IMR-90 (cell line): ENCODE measurements at places on chromosomes 5 and 9. TPM values are rescaled to one million over a fixed set of nuclear protein-coding genes. Genes with fewer than 3 reads are reported as not detected.

DNA sequence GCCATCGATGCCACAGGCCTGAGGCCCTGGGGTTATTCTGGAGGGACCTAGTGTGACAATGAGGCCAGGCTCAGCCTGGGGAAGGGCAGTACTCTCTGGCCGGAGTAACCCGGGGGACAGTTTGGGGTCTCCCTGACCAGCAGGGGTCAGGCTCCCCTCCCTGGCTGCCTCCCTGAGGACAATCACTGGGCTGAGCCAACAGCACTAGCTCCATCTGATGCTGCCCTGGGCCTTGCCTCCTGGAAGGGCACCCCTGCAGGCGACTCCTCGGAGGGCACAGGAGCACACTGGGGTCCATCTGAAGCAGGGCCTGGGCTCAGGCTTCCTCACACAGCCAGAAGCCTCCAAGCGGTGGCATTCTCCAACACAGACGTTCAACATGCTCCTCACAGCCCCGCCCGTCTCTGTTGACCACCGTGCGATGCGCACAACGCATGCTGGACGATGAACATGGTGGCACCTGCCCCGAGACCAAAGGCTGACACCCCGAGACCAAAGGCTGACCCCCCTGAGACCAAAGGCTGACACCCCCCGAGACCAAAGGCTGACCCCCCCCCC, 68.3 kb downstream of the ADAMTS2 start:
- no peak for DNase-seq

TBC1D13 gene
- total RNA-seq, result 7.2 and 9.1 TPM in 2 replicates

- no peak for DNase-seq
These were observed 103.2 kb downstream of the DPYSL3 start for GRCh38 chr5:147406636-147407035.

GRCh38 chr5:102720969-102721368, 34.1 kb upstream of the PAM start:
- peak; percentile 62 for DNase-seq

DNA sequence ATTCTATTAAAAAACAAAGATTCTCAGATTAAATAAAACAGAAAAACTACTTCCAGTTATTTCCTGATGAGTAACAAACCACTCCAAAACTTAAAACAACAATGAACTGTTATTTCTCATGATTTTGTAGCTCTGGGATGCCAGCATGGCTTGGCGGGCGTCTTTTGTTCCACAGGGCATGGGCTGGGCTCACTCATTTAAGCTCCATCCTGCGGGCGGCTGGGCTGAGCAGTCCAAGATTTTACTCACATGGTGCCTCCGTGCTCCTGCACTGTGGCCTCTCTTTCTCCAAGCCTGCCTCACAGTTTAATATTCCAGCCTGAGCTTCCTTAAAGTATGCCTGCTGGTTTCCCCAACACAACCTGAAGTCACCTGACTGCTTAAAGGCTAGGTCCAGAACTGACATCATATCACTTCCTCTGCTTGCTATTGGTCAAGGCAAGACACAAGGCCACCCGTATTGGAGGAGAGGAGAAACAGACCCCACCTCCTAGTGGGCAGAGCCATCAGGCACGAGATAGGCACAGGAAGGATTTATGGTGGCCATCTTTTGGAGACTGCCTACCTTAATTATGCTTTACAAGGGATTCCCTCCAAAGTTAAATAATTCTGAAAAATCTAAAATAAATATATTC, 41.6 kb upstream of the ZBTB43 start:
- DNase-seq, result no peak

DNA sequence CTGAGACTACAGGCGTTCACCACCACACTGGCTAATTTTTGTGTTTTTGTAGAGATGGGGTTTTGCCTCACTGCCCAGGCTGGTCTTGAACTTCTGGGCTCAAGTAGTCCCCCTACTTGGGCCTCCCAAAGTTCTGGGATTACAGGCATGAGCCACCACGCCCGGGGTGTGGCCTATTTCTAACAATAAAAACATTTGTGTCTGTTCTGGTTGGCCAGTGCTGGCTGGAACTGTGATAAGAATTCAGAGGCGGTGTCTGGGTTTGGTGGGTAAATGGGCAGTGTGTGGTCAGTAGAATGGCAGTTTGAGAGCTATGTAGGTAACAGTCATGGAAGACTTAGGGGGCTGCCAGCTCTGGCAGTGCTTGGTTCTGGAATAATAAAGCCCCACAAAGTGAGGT, 46.9 kb upstream of the SYNPO start:
- no peak for DNase-seq

PCDHA4 gene
- under 0.01 and 0.28 TPM in 2 replicates for total RNA-seq

C5orf63 gene
- 0.72 and 0.83 TPM in 2 replicates for total RNA-seq

UGT3A2 gene
- total RNA-seq, result not detected in 2 replicates

DNA sequence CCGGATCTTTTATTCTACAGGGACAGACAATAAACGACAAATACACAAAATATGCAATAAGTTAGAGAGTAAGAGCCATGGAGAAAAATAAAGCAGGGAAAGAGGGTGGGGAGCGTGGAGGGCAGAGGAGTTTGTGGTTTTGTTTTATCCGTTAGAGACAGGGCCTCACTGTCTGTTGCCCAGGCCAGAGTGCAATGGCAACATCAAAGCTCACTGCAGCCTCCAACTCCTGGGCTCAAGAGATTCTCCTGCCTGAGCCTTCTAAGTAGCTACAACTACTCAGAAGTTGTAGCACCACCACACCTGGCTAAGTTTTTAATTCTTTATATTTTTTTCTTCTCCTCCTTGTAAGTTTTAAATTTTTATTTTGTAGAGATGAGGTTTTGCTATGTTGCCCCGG, 54.5 kb upstream of the CTNNA1 start:
- DNase-seq, result no peak

DNA sequence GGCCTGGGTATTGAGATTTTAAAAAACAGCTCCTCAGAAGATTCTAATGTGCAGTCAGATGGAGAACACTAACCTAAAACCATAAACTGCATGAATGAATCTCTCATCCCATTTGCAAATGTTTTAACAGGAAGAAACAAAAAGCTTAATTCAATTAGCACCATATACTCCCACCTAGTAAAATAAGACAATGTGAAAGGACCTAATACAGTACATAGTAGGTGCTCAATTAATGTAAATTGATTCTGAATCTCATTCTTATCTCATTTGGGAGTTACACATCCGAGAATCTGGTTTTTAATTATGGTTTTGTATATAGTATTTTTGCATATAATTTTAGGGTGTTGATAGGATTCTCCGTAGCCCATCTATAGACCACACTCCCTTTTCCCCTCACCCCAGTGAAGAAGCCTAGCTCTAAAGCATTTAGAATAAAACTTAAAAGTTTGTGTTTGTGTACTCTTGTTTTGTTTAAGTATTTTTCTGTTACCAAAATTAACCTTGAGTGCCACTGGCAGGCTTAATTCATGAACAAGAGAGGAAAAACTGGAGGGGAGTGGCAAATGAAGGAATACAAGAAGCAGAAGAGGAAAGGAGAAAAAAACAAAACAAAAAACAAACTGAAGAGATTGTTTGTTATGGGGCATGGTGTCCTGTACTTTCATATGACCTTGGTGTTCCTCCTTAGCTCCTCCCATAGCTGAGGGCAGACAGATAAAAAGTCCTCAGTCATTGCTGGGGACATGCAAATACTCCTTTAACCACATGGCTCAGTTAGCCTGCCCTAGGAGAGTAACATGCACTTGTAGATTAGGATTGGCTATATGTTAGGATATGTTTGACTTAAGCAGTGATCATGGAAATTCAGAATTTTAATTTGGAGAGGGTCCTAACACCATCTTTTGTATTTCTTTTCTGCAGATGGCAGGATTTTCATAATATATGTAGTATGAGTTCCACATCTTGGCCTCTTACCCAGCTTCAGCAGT, 1.2 kb downstream of the RNF14 start:
- no peak for DNase-seq

DNA sequence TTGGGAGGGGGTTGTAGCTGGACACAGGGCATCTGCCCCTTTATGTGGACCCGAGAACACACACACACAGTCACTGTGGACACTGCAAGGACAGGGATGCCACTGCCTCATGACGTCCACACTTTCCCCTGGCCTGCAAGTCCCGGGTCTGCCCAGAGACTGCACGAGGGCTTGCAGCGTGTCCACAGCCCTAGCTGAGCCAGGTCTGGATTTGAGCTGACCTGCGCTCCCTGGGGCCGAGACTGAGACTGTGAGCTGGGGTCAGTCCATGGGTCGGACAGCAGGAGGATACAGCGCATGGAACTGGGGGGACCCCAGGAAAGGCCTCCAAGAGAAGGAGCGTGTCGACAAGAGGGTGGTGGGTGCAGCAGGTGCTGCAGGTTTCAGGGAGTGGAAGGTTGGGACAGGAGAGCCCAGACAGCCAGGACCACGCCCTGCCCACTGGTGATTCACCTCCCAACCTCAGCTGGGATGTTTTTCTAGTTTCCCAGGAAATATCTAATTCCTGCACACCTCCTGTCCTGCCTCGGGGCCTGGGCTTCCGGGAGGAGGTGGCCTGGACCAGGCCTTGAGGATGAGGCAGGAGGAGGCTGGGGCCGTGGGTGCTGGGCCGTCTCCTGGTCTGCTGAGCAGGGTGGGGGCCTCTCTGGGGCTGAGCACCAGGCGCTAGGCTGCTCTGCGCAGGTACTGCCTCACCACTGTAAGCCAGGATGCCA, 806 bp upstream of the RNF224 start:
- DNase-seq, result no peak

- no peak for DNase-seq
These were observed at the start of gene RNF180 for GRCh38 chr5:64165500-64166200. Gene RNF180 (plus strand): TSS chr5:64165843. CDS start chr5:64200808, 34,965 bp downstream.

- DNase-seq, result no peak
These were observed 183.8 kb upstream of the S1PR3 start for GRCh38 chr9:88807426-88807825.

DNA sequence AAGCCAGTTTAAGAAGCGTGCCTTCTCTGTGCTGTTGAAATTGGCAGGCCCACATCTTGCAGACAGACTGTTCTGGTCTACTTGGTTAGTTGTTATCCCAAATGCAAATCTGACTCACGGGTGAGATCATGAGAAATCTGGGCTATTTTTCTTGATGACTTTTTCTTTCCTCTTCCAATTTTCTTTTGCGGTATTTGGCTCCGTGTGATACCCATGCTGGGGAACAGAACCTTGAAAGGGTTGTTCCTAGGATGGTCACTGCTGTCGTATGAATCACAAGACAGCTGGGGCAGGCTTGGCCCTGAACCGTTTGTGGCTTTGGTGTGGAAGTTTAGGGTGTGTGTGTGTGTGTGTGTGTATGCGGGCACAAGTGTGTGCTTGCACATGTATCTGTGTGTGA, 24.6 kb downstream of the PDZD2 start:
- DNase-seq, result peak; percentile 2

DPYSL3 gene
- total RNA-seq, result 46.1 and 50.2 TPM in 2 replicates

DMGDH gene
- under 0.01 and 0.18 TPM in 2 replicates for total RNA-seq

MYO10 gene
- total RNA-seq, result 93.0 and 115 TPM in 2 replicates

- DNase-seq, result no peak
These were observed 261.0 kb downstream of the NSG2 start for GRCh38 chr5:174306345-174307030.

SLC6A18 gene
- not detected in 2 replicates for total RNA-seq

DNA sequence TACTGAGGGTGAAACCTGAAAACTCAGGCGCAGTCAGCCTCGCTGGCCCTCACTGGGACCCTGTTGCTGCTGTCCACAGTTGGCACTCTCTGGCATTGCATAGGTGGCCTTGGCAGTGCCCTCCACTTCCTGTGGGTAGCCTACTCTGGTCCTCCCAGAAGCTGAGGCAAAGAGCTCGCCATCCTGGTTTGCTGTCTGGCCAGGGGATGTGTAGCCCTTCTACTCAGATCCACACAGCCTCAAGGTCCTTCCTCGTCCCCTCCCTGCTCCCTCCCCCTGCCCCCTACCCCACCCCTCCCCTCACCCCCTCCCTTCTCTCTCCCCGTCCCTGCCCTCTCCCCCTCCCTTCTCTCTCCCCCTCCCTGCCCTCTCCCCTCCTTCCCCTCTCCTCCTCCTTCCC, 176.0 kb downstream of the OLFM1 start:
- no peak for DNase-seq

DNA sequence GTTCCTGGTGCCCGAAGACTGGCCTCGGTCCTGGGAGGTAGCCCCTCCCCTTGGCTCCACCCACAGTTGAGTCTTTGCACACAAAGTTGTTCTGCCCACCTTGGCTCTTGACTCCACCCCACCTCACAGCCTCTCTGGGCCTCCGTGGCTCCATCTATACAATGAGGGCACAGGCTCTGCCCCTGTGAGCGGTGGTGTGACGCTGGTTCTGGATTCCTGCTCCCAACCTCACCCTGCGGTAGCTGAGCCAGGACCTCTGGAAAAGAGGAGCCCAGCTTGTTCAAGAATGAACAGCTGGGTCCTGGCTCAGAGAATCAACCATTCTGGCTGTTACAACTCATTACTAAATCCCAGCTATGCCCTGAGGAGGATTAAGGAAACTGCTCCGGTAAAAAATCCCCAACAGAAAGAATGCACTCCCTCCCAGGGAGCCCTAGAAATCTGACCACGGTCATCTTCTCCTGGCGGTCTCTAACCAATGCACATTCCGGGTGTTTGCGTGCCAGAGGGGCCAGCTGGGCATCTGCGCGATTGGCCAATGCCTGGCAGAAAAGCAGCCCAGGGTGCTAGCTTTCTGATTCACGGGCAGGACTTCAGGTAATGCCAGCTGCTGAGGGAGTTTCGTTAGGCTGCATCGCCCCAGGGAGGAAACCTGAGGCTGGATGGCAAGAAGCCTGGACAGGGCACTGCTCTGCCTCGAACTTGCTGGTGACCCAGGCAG, 9.9 kb upstream of the GRHPR start:
- DNase-seq, result peak; percentile 29

CRB2 gene
- total RNA-seq, result not detected in 2 replicates

DNA sequence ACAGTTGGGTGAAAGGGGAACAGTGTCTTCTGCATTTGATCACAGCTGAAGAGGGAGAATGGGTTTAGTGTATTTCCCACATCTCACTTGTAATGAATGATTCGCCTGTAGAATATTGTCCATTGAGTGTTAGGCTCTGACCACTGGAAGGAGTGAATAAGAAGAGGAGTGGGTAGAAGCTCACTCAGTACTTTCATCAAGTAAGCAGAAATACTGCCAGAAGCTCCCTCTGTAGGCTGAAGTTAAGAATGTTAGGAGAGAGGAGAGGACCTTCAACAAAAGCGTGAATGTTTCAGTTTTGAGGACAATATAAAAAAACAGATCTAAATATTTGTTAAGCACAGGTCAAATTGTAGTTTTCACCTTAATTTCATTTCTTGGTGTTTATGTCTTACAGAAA, 27.5 kb downstream of the FSD1L start:
- peak; percentile 64 for DNase-seq

GRCh38 chr5:178626484-178627258, at the start of gene CLK4:
Gene CLK4 (minus strand): TSS chr5:178627050. CDS start chr5:178623416, 3,634 bp downstream.
- DNase-seq, result peak; percentile 93
